ENCODE measurements at places on chromosomes 12 and 14.

DNA sequence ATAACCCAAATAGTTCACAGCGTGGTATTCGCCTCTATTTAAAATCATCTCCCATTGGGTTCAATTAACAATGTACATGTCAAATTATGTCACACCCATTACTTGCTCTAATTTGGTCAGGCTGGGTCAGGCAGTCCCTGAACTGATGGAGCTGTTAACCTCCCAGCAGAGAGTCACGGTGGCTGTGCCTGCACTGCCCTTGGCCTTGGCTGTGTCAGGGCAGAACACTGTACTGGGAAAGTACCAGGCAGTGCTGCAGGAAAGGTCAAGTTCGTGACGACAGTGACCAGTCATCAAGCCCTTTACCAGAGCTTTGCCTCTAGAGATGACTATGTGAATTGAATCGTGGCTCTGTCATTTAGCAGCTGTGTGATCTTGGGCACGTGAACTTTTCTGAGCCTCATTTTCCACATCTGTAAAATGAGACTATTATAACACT, 100.0 kb downstream of the ARF6 start:
- DNase-seq = no peak

DNA sequence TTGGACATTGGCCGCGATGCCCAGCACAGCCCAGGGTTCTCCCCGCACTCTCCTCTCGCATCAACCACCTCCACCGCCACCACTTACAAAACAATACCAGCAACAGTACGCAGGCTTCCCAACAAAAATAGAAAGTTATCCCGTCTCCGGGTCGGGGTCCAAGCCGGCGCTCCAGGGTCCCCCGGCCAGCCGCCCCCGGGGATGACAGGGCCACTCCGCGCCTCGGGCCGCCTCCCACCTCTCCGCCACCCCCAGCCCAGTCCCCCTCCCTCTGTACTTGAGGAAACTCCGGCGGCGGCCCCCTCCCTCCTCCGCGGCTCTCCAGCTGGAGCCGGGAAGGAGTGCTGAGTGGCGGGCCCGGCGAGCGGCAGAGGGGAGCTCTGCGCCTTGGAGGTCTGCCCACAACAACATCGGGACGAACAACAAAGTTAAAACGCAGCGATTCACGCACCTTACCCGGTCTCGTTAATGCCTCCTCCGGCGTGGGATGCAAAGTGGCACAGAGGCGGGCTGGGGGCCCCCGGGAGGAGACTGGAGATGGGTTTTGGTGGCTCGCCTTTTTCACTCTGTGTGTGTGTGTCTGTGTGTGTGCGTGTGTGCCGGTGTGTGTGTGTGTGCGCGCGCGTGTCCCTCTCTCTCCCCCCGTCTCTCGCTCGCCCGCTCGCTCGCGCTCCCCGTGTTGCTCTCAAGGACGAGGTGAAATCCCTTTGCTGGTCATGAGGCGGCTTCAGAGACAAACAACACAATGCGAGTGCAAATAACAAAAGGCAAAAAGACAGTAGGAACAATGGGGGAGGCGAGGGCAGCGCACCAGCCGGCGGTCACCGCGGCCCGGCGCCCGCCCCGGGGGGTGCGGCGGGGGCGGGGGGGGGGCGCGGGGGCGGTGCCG, 386.8 kb downstream of the BCAT1 start:
- no peak for DNase-seq

DNA sequence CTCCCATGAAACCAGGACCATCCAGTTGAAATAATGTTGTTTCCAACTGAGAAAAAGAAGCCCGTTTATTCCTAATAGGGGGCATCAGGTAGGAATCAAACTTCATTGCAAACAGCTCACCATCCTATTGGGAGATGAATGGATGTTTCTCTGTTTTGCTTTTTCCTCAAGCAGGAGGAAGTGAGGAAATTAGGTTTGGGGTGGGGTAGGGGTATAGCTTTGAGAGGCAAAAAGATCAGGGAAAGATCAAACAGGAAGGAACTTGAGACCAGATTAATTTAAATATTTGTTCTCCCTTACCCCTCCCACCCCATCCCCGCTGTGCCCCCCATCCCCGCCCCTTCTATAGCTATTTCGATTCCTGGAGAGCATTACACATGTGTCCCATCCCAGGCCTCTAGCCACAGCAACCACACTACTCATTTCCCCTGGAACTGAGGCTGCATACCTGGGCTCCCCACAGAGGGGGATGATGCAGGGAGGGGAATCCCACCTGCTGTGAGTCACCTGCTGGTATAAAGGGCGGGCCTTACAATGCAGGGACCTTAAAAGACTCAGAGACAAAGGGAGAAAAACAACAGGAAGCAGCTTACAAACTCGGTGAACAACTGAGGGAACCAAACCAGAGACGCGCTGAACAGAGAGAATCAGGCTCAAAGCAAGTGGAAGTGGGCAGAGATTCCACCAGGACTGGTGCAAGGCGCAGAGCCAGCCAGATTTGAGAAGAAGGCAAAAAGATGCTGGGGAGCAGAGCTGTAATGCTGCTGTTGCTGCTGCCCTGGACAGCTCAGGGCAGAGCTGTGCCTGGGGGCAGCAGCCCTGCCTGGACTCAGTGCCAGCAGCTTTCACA, at the start of gene IL23A:
TSS of gene IL23A (plus strand) at position 577 of the 850 bp plus-strand sequence. CDS start at position 738, 161 bp downstream.
- DNase-seq = no peak

- no peak for DNase-seq
Measured at GRCh38 chr12:131901431-131902331, 7.3 kb downstream of the ULK1 start.

- DNase-seq = no peak
Measured at GRCh38 chr14:97319691-97320090, 522.5 kb downstream of the VRK1 start.

DNA sequence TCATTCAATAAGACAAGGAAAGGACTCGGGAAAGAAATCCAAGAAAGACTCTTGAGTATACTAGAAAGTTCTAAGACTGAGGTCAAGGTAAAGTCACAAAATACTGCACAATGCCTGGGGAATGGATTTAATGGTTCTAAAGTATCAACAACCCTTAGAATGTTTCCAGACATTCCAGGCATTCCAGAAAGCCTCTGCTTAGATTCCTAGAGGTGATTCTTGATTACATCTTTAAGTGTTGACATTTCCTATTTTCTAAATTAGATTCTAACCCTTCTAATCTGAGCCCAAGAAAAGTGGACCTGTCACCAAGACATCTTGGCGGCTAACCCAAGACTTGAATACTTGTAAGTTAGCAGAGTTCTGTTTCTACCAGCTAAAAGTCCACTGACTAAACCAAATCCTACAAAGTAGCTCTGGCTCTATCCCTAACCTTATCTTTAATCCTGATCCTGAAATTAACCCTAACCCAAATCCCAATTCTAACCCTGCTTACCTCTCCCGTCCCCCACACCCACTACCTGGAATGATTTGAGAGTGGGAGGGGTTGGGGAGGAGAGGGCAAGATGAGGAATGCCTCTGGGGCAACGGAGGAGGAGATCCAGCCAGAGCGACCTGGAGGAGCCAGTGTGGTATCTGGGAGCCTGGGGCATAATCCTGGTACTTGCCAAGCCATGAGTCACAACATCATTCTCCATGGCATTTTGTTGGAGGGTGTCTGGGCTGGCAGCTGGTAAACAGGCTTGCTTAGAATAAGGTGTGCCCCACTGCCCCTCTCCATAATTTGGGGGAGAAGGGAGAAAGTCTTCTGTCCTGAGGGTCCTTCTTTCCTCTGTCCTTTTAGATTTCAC, 93.4 kb upstream of the HOXC13 start:
- no peak for DNase-seq

DNA sequence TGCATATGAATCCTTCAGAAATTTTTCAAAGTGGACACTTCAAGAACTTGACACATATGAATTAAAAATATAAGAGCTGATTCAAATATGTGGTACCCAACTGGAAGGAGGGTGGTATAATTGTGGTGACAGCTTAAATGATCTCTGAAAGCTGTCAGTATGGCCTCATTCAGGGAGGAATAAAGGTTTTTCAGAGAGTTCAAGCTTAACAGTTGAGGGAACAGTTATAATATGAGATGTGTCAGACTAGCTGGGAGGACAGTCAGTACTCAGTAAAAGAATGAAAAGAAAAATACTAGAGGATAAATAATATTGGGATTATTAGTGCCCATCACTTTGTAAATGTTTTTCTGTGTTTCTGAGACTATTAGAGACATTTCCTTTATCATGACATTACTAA, 277.5 kb downstream of the RASSF9 start:
- no peak for DNase-seq

DNA sequence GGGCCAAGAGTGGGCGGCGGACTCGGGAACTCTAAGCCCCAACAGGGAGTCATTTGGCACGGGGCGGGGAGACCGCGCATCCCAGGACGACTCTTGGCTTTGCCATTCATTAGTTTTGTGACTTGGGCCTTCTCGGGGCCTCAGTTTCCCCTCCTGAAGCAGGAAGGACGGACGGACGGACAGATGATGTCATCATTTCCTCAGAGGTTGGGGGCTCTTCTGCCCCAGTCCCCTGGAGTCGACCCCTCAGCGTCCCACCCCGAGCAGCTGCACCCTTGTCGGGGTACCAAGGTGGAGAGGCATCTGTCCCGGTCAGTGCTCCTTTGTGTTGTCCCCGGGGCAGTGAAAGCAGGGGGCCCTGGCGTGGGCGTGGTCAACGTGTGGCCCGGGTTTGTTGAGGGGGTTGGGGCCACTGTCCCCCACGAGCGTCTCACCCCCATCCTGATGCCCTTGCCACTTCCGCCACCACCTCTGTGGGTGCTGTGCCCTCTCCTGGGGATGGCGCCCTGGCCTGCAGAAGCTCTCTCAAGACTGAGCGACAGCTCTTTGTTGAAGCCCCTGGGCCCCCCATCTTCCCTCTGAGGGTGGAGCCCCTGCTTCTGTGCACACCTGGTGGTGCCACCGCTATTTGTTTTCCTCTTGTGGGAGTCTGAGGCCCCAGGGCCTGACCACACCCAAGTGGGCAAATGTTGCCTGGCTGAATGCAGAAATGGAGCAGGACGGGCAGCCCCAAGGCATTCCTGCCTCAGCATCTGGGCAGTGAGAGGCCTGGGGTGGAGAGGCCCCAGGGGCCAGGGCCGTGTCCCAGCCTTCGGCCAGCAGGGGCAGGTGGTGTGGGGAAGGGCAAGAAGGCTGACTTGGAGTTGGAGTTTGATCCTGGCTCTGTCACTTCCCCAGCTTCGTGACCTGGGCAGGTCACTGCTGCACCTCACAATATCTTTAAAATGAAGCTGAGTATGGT, 896 bp downstream of the HHIPL1 start:
- no peak for DNase-seq

DNA sequence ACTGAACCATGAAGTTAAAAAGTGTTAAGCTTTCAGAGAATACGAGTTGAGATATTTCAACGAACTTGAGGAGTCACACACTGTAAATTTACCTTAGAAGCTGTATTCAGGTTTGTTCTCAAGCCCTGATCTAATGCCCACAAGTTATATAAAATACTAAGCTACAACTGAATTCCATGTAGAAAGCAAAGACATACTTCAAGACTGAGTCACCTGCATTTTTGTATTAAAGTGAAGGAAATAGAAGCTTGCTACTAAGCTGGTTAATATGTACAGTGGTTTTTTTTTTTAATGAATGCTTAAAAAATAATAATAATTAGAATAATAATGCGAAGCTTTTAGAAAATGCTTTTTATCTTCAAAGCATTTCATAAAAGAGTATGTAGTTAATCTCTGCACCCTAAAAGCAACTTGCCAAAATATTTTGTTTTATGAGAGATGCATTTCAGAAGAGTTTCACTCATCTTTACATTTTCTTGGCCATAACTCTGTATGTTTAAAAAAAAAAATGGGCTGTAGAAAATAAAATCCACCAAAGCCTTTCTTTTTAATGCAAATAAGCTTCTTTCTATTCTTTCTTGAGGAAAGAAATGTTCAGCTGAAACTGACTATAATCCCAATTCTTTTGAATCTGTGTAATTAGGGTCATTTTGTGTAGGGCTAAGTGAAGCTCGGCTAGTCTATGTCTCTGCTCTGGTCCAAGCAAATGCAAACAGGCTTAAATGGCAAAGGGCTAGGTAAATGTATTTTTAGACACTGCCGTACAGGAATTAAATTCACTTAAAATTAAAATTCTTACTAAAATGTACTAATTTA, 1047.5 kb upstream of the FLRT2 start:
- DNase-seq = no peak

- DNase-seq = no peak
Measured at GRCh38 chr12:41073633-41074472, 114.3 kb upstream of the PDZRN4 start.

DNA sequence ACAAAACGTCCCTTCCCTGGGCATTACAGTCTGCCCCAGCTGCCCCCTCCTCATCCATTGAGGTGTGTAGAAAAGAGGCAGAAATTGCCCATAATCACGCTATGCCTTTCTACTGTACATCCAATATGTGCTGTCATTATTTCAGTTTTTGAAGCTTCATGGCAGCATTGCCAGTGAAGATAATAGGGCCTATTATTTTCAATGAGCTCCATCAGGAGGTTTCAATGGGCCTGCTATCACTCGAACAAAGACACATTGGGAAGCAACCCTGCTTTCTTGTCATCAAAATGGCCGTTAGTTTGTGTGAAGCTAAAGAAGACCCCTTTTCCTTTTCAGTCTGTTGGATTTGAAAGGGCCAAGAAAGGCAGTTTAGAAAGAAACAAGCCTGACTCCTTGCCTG, 653.8 kb downstream of the NOVA1 start:
- DNase-seq = no peak

DNA sequence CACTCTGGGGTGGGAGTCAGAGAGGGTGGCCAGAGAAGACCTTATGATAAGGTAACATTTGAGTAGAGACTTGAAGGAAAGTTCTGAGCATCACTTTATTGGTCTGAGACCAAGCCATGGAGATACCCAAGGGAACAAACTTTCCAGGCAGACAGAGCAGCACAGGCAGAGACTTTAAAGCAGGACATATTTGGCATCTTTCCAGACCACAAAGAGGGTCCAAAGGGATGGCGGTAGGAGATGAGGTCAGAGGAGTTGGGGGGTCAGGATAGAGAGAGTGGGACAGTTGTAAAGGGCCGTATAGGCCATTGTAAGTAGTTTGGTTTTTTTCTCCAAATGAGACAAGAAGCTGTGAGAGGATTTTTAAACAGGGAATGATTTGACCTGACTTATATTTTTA, 344.4 kb downstream of the SEC23A start:
- no peak for DNase-seq

- DNase-seq = no peak
Measured at GRCh38 chr12:108457734-108458361, 57.2 kb upstream of the FICD start.

DNA sequence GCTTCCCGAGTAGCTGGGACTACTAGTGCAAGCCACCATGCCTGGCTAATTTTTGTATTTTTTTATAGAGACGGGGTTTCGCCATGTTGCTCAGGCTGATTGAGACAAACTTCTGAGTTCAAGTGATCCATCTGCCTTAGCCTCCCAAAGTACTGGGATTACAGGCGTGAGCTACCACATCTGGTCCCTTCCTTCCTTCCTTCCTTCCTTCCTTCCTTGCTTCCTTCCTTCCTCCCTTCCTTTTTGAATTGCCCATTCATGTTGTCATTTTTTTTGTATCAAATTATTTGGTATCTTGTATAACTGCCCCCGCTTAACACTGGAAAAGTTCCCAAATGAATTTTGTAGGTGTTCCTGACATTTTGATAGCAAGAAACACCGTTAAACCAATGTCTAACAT, 11.7 kb downstream of the RAD9B start:
- DNase-seq = no peak

GRCh38 chr12:1604464-1604863, 10.1 kb upstream of the FBXL14 start:
- DNase-seq = no peak

All from cardiac septum (tissue), 1 donor.